IPS-NIHi11 (cell line): ENCODE measurements at places on chromosomes 12 and 14.
A peak's percentile ranks its signal among the peaks of the same experiment; 100 is the strongest.

GRCh38 chr14:34234258-34234657 is 227.8 kb downstream of the SPTSSA start:
- no peak for DNase-seq

- peak; percentile 53 for DNase-seq
These were observed 1.4 kb downstream of the PLXNC1 start for GRCh38 chr12:94149781-94150239.

- DNase-seq = no peak
These were observed 42.9 kb downstream of the DUSP6 start for GRCh38 chr12:89309440-89309802.

DNA sequence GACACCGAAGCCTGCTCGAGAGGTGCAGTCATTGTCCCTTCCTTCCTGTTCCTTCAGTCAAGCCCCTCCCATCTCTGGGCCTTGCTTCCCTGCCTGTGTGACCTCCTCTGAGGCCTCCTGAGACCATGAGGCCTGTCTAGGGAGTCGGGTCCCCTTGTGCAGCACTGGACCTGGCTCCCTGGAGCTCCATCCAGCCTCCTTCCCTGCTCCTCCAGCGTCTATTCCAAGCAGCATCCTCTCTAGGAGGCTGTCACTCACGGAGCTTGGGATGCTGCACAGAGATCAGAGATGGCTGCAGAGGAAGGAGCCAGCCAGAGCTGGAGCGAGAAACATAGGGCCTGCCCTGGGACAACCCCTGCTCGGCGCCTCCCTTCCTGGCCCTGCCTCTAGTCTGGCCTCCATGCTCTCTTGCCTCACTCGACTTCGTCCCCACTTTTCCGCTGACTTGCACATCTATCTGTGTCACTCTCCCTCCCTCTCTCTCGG is 142.7 kb downstream of the BCL11B start:
- DNase-seq = no peak

DNA sequence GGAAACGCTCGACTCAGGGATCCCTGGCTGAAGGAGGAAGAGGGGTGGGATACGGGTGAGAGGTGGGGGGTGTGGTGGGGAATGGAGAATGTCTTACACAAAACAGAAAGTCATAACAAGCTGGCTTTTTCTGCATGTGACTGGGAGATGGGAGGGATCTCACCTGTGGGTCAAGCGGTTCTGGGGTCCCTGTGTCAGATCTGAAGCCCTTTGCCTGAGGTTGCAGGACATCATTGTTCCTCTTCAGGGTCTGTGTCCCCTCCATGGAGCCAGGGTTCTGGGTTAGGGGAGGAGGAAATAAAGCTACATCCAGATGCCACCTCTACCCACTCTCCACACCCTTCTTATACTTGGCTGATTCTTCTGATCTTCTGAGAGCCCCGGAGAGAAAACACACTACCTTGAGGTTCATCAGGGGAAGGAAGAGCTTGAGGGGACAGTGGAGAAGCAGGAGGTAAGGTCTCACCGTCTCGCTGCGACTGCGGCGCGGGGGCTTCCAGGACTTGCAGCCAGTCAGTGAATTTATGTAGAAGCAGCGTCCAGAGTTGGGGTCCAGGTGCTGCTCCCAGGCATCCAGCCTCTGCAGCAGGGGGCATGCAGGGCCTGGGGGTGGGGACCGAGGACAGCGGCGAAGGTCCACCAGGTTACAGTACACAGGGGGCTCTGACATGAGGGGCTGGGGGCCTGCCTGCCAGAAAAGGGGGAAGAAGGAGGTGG is 2.5 kb downstream of the ARHGAP9 start:
- no peak for DNase-seq

GRCh38 chr12:86950043-86950442 is 693.9 kb upstream of the MGAT4C start:
- no peak for DNase-seq

DNA sequence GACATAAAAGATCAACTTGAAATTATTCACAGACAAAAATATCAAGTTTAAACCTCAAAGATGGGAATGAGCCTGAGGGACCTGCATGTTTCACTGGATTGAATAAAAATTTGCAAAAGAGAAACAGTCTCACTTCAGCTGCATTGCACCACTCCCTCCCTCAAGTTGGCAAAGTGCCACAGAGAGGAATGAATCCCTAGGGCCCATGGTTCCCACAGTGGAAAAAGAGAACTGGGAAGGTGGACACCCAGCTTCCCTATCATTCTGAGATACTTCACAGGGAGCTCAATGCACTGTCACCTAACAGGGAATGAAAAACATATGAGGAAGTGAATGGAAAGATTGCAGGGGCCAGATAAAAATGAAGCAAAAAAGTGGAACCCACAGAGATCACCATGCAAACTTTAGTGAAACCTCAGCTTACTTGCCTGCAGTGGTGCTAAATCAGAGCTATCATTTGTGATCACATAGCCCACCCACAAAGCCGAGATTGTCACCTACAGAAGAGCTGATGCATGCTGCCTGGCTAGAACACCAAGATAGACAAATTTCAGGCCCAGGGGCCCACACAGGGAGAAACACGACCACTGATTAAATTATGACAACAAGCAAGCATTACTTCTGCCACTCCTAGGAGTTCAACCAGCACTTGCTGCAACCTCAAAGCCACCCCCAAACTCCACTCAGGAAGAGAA is 911.3 kb downstream of the LRFN5 start:
- DNase-seq = no peak

DNA sequence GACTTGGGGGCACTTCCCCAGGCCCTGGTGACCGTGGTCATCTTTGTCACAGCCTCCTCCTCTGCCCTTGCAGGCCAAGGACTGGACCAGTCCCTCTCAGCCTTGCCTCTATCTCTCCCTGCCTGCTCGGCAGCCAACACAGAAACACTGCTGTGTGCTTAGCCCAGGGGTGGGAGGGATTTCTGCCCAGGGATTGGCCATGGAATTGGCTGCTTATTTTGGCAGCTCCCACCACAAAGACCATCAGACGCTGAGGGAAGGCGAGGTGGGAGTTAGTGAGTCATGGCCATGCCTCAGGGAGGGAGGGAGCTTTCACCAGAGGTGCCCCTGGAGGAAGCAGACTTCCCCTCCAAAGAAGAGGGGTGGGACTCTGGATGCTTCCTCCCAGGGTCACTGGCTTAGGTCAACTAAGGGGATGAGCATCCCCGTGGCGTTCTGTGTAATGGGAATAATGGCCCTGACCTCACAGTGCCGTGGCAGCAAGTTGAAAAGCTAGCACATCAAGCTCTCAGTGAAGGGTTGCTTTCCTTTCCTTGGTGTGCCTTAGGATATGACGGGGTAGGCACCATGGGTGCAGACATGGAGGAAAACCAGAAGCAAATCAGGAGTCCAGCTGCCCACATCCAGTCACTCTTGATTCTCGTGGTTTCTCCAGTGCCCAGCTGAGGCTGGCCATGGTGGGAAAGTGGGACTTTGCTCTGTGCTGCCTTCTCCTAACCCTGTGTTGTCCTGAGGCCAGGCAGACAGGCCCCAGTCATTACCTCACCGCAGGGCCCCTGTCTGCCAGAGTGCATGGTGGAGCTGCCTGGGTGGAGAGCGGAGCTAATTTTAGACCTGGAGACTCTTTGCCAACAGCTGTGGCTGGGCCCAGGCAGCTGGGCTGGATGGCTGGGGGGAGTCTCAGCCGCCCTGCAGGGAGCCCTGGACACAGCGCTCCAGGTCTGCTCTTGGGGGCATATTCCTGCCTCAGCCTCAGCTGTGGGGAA is 21.4 kb downstream of the B4GALNT3 start:
- no peak for DNase-seq

GRCh38 chr14:34569750-34570149 is 30.2 kb upstream of the EAPP start:
- DNase-seq = no peak
